Hypothalamus (tissue), 51 donors: ENCODE measurements at places on chromosomes 12 and 14.

DNA sequence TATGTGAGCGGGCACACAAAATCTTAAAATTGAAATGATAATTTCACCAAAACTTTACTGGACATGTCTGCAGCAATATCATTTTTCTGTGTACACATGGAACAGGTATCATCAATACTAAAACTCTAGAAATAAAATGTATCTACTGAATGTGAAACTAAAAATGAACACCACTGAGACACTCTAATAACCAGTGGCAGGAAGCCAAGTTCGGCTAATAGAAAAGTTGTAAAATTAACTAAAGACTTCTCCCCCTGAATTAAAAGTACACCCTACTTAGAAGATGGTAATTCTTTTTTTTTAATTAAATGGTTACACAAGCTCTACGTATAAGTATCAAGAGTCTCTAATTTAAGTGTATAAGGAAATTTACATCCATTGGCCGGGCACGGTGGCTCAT, 227.2 kb downstream of the MED13L start:
- DNase-seq, result no peak

DNA sequence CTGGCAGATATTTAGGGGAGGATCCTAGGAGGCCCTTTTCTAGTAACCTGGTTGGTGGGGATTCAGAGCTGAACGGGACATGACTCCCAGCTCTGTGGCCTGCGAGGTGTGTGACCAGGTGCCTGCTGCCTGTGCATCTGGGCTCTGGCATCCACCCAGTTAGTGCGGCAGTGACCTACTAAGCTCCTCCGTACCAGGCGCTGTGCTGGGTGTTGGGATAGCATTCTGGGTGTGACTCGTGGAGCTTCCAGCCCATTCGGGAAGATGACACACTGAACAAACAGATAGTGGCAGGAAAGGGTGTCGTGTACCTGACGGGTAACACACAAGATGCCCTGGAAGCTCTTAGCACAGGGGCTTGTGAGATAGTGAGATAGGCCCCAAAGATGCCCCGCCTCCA, 80.9 kb downstream of the ACACB start:
- DNase-seq, result no peak

- no peak for DNase-seq
Observed at GRCh38 chr12:122403115-122403770, 19.2 kb downstream of the CLIP1 start.

DNA sequence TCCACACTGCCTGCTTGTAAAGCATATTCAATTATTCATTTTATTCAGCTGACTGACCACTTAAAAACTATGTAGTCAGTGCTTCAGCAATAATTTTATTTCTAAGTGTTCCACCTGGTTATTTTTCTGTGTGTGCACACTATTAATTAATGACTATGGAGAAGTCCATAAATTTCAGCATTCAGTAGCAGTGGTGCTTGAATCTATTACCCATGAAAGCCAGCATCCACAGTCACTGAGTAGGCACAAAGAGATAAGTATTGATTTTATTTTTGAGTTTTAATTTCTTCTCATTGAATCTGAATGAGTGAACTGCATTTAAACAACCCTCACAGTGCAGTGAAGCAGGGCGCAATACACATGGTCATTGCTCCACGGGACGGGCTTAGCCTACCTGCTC, 643.1 kb downstream of the GALC start:
- DNase-seq, result no peak

- DNase-seq, result no peak
Observed at GRCh38 chr14:32341947-32342846, 13.1 kb downstream of the AKAP6 start.

- no peak for DNase-seq
Observed at GRCh38 chr14:37403626-37404025, 191.4 kb downstream of the FOXA1 start.

GRCh38 chr12:50953047-50953446, 703 bp downstream of the HIGD1C start:
- DNase-seq, result no peak

DNA sequence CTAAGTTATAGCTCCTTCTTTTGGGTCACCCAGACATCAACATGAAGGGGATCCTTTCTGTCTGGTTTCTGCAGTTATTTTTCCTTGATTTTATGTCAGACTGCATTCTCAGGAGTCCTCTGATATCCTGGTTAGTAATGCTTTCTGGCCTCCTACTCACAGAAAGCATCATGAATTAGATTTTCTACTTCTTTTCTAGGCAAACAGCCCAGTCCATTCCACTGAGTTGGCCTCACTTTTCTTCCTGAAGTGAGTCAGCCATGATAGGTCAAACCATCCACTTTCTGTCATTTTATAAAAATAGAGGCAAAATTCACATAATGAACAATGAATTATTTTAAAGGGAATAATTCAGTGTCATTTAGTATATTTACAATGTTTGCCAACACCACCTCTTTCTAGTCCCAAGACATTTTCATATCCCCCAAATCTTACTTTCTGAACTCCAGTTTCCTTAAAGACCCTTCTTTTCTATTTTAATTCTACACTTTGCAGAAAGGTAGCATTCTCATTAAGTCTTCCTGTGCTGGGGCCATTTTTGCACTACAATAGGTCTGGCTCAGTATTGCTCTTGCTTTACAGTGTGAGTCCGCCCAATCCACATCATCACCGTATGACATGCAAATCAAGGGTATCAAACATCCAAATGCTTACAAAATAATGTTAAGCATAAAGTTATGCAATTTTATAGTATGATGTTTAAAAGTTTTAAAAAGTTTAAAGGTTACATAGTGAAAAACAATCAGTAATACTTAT, 95.1 kb downstream of the UNC79 start:
- no peak for DNase-seq

DNA sequence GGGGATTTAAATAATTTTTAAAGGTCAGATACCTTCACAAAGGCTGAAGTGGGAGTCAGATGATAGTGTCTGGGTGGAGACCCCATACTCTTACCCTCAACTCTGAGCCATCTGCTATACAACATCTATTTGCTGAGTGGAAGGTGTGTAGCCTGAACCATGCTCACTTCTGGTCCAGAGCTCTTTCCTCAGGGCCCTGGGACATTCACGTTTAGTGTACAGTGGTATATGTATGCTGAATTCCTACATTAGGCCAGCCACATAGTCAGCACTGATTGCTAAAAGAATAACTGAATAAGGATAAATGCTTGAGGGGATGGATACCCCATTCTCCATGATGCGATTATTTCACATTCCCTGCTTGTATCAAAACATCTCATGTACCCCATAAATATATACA, 107.3 kb downstream of the KIF26A start:
- DNase-seq, result no peak

- no peak for DNase-seq
Observed at GRCh38 chr12:58575256-58575655, 345.0 kb downstream of the LRIG3 start.

DNA sequence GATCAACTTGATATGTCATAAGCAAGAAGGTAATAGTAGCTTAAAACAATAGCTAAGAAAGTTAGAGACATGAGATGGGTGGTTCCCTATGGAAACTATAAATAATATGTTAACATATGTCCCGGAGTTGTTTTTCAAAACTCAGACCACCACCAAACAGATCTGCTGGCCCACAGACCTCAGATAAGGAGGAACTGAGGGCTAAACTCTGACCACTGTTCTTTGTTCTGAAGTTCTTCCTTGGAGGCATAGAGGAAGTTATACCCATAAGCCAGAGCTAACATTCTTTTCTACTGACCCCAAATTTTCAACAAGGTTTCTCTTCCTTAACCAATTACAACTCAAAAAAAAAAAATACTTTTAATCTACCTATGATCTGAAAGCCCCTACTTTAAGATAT, 156.1 kb upstream of the FSCB start:
- no peak for DNase-seq

GRCh38 chr14:91254461-91254860, 10.0 kb upstream of the GPR68 start:
- DNase-seq, result no peak

GRCh38 chr12:95942524-95943329, at the start of gene CCDC38:
TSS of gene CCDC38 (minus strand) at chr12:95942614. CDS start at chr12:95936509, 6,105 bp downstream.
- DNase-seq, result peak; percentile 50

DNA sequence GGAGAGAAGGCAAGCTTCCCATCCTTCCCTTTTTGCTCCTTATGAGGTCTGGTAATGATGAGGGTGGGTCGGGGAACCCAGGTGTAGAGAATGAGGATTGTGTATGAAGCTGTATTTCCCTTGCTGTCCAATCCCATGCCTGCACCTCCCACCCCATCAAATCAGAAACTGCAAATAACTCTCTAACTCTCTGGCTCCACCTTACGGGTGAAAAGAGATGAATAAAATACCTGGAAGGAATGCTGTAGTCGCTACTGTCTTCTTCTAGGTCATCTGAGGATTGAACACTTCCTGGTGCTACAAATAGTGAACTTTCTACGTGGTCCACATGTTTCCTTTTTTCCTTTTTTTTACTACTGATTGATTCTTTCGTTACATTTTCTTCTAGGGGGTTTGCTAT, 38.9 kb upstream of the DICER1 start:
- no peak for DNase-seq

DNA sequence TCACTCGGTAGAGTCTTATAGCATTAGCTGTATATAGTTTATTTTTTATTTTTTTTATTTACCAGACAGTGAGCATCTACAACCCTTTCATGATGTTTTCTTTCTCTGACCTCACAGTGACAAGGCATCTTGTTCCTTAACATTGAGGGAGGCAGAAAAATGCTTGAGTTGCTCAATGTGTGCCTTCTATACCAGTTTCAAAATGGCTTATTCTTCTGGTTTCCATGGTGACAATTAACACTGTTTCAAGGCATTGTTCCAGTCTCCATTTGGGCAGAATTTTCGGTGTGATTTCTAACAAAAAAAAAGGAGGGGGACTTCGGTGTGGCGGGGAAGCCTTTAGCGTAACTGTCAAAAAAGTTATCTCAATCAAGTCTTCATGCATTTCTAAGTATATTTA, 209.7 kb upstream of the NPAS3 start:
- no peak for DNase-seq
